Stomach (tissue), 19 donors: ENCODE measurements at places on chromosomes 2 and 18. TPM values are rescaled to one million over a fixed set of nuclear protein-coding genes. Genes with fewer than 3 reads are reported as not detected.
A peak's percentile ranks its signal among the peaks of the same experiment; 100 is the strongest.

The NYAP2 gene
- total RNA-seq, result under 0.01 TPM

The DSG3 gene
- not detected for total RNA-seq

The MLPH gene
- 379 TPM for total RNA-seq

The ALPI gene
- 1.4 TPM for total RNA-seq

The SLC5A7 gene
- total RNA-seq, result 0.58 TPM

The APOB gene
- total RNA-seq, result 30.7 TPM

The TSPYL6 gene
- not detected for total RNA-seq

The GLB1L gene
- total RNA-seq, result 0.58 TPM

The CRYGD gene
- not detected for total RNA-seq

The TDRD15 gene
- total RNA-seq, result not detected

The RNF144A gene
- total RNA-seq, result 2.3 TPM

- DNase-seq, result no peak
Measured at GRCh38 chr2:159773886-159774285, 24.1 kb downstream of the CD302 start.

GRCh38 chr2:234245945-234246344, 195.4 kb downstream of the SPP2 start:
- no peak for DNase-seq

GRCh38 chr2:98324181-98324580, 22.1 kb upstream of the CNGA3 start:
- no peak for DNase-seq

GRCh38 chr2:138818556-138818955, 38.4 kb upstream of the NXPH2 start:
- peak; percentile 12 for DNase-seq

DNA sequence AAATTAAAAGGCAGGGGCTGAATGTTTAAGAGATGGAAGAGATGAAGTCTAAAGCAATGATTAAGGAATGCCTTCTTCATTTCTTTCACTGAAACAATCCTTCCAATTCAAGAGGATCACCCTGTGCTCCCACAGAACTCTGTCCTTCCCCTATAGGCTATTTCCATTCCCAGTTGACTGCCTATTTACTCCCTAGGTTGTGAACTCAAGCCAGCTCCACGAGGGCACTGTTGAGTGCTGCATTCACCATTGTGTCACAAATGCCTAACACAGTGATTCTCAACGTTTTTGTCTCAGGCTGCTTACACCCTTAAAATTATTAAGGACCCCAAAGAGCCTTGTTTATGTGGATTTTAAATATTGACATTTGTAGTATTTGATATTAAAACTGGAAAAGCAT, 112.4 kb downstream of the AOX1 start:
- no peak for DNase-seq

DNA sequence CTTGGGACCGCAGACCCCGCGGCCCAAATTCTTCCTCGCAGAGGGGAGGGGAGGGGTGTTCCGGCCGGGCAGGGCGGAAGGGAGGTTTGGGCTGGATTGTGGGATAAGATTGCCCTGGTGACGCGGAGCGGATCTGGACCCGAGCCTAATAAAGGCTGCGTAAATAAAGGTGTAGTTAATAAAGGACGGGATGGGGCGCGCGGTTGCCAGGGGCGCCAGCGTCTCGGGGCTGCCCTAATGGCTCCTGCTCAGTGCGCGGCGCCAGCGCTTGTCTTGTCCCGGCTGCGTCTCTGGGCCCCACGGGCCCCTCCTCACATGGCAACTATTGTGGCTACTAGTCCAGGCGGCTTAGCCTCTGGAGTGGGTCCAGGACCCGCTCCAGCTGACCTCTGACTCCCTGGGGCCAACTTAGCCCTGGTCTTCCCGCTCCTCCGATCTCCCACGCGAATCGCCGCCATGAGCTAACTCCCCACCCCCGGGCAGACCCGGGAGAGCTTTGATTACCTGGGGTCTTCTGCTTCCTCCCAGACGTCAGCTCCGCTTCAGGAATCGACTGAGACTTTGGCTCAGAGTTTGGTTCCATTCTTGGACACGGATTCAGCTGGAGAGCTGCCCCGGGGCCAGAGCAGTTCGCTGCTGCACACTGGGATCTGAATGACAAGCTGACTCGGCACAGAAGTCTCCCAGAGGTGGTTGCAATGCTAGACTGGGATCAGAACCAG, 36.5 kb downstream of the SLC25A52 start:
- DNase-seq, result peak; percentile 57

GRCh38 chr2:74507926-74508520, 528 bp upstream of the PCGF1 start:
- no peak for DNase-seq

GRCh38 chr2:64260817-64261216, 116.6 kb upstream of the PELI1 start:
- DNase-seq, result peak; percentile 48

- peak; percentile 70 for DNase-seq
Measured at GRCh38 chr2:177983183-177983788, 89.3 kb downstream of the PDE11A start.

DNA sequence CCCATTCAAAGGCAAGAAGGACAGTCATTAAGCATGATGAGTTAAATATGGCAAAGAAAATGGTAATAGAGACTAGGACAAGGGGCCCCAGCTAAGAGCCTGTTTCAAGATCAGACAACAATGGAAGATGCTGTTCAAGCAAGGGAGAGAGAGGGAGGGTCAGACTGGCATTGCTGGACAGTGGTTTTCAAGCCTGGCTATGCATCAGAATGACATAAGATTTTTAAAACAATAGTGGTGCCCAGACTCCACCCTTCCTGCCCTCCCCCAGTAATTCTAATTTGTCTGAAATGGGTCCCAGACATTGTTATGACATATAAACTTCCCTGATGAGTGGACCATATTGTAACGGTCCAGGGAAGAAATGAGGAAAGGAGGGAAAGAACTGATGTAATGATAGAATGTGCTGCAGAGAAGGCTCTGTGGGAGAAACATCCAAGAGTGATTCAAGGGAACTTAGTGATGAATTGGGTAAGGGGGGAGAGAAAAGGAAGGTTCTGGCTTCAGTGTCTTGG, 112.9 kb upstream of the TRIB2 start:
- DNase-seq, result no peak

DNA sequence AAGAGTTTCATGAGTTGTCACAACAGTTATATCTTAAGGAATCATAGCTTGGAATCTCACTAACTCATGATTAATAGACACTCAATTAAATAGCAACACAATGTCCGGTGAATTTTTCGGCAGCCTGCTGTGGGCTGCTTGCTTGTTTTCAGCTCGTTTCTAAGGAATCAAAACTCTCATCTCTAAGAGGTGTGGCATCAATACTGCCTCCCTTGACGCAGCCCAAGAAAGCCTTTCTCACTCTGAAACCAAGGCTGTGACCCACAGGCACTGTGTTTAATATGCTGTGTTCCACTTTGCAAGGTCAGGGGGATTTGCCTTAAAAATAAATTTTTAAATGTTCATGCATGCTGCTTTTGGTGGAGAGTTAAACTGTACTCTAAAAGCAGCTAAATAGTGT, 5.4 kb downstream of the DCC start:
- no peak for DNase-seq

DNA sequence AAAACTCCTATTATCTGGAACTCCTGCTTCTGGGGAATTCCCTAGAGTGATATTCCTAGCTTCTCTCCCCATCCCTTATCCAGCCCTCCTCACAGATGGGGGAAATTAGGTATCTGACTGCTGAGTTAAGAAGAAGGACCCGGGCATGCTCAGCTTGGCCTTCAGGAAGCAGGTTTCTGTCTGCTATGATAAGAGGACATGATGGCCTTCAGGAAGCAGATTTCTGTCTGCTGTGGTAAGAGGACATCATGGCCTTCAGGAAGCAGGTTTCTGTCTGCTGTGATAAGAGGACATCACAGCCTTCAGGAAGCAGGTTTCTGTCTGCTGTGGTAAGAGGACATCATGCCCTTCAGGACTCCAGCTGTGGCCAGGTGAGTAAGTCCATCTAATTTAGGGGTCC, 65.2 kb downstream of the PLEKHM3 start:
- no peak for DNase-seq

- DNase-seq, result no peak
Measured at GRCh38 chr2:199932312-199932855, 21.3 kb downstream of the C2orf69 start.

- DNase-seq, result no peak
Measured at GRCh38 chr2:133801946-133802345, 233.7 kb upstream of the NCKAP5 start.

- no peak for DNase-seq
Measured at GRCh38 chr18:58150772-58151171, 106.7 kb downstream of the NEDD4L start.
